H54 (cell line): ENCODE measurements at places on chromosomes 1 and 21.
A peak's percentile ranks its signal among the peaks of the same experiment; 100 is the strongest.

- no peak for DNase-seq
Observed at GRCh38 chr1:14606632-14607031, 8.1 kb downstream of the KAZN start.

DNA sequence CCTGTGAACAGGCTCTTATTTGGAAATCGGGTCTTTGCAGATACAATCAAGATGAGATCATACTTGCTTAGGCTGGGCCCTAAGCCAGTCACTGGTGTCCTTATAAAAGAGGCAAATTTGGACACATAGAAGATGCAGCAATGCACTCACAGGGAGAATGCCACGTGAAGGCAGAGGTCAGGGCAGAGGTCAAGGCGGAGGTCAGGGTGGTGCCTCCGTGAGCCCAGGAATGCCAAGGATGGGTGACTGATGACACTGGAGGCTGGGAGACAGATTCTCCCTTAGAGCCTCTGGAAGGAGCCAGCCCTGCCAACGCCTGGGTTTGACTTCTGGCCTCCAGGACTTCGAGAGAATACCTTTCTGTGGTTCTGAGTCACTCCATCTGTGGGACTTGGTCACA is 22.8 kb upstream of the C1orf174 start:
- no peak for DNase-seq

DNA sequence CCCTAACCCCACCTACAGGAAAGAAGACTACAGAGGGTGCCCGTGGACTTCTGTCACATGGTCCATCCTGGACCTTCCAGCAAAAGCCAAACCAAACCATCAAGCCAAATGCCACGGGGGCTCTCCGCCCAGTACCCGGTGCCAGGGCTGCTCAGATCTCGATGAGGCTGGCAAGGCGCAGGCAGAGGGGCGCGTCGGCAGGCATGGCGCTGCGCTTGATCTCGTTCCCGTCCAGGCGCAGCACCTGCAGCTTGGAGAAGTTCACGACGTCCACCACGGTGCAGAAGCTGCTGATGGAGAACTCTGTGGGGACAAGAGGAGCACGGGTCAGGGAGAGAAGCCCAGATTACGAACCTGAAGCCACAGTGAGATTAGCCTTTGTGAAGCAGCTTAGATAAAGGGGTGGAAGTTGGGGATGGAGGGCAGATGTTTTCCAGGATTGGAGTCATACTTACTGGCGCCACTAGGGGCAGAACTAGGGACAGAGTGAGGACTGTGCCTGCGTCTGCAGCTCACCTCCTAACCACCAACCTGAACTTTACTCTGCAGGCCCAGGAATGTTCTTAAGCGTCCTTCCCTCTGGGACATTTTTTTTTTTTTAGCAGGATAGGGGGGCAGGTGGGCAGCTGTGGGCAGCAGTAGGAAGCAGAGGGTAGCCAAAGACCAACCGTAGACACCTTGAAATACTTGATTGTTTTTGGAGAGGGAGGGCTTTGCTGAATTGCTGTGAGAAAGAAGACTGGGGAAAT is 8.6 kb downstream of the FMOD start:
- peak; percentile 74 for DNase-seq

- DNase-seq: no peak
Observed at GRCh38 chr21:44583089-44583799, 2.8 kb upstream of the KRTAP10-5 start.

DNA sequence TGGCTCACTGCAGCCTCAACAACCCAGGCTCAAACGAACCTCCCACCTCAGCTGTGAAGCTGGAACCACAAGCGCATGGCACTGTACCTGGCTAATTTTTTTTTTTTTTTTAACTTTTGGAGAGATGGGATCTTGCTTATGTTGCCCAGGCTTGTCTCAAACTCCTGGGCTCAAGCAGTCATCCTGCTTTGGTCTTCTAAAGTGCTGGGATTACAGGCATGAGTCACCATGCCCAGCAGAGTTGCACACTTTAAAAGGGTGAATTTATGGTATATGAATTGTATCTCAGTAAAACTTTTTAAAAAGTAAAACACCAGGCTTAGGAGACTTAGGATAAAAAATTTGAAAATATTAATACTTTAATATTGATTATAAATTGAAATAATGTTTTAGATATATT is 99.1 kb downstream of the CLEC20A start:
- DNase-seq: no peak

DNA sequence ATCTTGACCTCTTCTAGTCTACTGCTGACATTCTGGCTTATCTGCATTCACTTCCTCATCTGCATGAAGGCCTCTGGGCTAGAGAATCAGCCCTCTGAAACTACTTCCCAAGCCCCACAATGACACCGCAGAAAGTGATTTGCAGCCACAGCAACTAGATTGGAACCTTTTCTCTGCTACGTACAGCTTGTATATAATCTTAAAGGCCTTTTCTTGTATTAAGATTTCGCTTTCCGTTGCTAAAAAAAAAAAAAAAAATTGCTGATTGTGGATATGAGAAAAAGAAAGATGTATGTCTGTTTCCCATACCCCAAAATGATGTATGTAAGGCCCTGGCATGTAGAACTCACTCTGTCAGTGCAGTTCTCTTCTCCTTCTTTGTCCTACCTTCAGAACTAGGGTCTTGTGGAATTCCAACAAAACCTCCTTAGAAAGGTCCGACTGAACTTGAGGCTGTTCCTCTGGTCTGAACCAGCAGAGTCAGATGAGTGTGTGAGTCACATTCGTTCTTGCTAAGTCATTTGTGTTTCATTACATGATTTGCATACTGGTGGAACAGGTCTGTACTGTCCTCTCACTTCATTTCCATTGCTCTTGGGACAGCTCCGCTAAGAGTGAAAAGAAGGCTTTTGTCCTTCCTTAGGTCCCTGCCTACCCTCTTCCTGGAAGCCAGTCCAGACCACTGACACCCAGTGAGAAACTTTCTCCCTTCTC is 62.7 kb downstream of the PLPP3 start:
- DNase-seq: no peak

- DNase-seq: no peak
Observed at GRCh38 chr1:227297073-227297793, 21.1 kb downstream of the CDC42BPA start.

DNA sequence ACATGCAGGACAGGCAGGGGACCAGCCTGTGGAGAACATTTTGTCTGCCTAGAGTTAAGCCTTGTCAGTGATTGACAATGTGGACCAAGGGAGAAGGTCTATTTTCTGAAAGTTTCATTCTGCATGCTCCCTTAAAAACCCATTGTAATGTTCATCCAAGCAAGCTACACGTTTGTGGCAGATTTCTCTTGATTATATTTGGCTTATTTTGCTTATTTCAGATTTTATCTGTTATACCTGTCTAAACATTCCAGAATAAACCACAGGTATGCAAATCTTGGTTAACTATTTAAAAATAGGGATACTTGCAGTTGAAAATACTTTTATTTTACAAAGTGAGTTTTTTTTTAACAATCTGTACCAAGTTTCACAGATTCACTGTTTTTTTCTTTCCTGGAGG is 78.2 kb upstream of the F3 start:
- no peak for DNase-seq

- DNase-seq: no peak
Observed at GRCh38 chr1:215421744-215422143, 145.4 kb upstream of the KCTD3 start.

GRCh38 chr1:210527091-210527490 is 198.4 kb downstream of the HHAT start:
- no peak for DNase-seq

GRCh38 chr1:22122273-22123070 is 20.4 kb downstream of the WNT4 start:
- no peak for DNase-seq

GRCh38 chr1:170049176-170049800 is 25.2 kb downstream of the KIFAP3 start:
- DNase-seq: no peak

GRCh38 chr21:37155186-37155585 is 82.1 kb downstream of the TTC3 start:
- no peak for DNase-seq

DNA sequence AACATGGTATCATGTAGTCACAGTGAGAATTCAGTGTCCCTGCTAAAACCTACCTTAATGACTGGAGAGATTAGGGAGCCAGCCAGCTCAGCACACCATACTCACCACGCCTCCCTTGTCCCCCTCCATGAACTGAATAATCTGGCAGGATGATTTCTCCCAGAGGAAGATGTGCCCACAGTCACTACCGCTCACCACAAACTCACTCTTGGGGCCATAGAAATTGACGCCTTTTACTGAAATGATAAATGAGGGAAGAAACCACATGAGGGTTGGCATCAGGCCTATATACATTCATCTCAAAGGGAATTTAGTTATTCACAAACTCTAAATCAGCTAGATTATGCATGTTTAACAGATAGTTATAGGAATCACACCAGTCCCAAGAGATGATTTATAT is 17.4 kb downstream of the PEA15 start:
- no peak for DNase-seq

DNA sequence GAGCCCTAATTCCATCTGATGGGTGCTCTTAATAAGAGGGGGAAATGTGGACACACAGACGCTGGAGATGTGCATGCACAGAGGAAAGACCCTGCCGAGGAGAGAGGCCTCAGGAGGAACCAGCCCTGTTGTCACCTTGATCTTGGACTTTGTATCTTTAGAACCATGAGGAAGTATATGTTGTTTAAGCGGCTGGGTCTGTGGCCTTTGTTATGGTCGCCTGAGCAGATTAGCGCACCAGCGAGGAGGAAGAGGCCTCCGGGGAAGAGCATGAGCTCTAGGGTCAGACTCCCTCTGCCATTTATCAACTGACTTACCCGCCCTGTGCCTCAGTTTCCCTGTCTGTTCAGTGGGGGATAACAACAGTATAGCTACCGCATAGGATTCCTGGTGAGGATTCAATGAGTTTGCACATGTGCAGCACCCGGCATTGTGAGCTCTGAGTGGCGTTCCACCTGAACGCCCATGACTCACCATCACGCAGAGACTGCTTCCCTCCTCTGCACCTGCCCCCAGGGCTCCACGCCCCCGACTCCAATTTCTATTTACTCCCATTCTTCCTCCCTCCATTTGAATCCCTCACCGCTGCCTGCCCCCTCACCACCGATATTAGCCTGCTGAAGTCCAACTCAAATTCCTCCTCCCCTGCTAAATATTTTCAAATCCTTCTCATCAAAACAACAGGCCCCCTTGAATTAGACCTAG is 67.2 kb downstream of the ATP5PO start:
- DNase-seq: no peak

- no peak for DNase-seq
Observed at GRCh38 chr1:233080286-233080685, 129.9 kb downstream of the NTPCR start.

- no peak for DNase-seq
Observed at GRCh38 chr1:229197265-229197585, 73.7 kb upstream of the RAB4A start.

- peak; percentile 43 for DNase-seq
Observed at GRCh38 chr21:33286600-33287456, 20.7 kb downstream of the IL10RB start.

DNA sequence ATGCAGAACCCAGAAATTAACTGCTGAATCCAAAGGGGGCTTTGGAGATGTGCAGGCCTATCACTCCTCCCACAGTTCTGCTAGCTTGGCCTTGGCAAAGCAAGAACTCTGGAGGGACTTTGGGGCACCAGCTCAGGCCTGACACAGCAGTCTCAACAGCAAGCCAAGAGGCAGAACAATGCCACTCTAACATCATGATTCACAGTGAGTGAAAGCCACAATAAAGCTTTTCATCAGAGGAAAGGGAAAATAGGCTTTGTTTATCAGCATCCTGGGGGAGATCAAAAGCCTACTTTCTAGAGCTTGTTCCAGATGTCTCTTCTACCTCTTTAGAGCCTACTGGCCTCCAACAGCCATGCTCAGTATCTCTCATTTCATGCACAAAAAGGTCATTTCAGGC is 283.4 kb downstream of the KCNH1 start:
- DNase-seq: no peak

GRCh38 chr1:238647877-238648276 is 738.5 kb upstream of the CHRM3 start:
- no peak for DNase-seq

DNA sequence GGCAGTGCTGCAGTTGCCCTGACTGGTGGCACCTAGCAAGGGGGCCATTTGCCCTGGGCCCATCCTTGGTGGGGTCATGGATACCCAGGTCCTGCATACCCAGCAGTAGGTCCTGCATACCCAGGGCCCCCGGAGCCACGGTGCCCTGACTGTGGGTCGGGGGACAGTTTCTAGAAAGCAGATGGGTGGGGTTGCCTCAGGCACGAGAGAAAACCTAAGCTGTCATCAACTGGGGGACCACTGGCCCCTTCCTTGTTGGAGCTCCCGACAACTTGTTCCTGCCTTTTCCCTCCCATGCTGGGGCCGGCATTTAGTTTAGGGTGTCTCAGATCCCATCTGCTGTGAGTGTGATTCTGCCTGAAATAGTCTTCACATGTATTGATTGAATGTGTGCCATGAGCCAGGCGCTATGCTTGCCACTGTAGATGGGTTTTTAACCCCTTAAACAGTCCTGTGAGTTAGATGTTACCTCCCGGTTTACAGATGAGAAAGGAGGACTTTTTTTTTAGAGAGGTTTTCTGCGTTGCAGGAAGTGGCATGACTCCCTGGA is 15.6 kb downstream of the SPSB1 start:
- DNase-seq: no peak

DNA sequence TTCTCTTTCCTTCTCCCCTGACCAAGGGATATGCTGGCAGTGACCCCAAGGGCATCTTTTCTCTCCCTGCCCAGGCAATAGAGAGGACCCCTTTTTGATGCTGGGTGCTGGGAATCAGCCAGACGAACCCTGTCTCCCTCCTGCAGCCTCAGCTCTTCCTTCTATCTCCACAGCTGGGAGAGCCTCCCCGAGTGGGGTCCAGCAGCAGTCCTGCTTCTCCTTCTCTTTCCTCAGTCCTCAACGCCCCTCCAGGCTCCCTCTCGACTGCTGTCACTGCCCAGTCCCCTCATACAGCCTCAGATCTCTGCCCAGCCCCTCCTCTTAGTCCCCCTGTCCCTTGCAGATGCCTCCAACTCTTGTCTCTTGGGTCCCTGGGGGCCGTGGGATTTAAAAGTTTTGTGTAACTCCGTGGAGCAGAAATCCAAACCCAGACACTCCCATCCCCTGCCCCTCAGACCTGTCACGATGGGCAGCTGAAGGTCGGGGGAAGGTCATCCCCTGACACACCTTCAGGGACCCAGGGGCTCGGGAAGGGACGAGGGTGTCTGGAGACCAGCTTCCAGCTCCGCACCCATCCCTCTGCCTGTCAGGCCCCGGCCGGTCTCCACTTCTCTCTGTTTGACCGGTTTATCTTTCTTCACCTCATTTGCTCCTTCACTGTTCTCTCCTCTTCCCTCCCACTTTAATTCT is 5.8 kb upstream of the ETV3L start:
- DNase-seq: no peak

DNA sequence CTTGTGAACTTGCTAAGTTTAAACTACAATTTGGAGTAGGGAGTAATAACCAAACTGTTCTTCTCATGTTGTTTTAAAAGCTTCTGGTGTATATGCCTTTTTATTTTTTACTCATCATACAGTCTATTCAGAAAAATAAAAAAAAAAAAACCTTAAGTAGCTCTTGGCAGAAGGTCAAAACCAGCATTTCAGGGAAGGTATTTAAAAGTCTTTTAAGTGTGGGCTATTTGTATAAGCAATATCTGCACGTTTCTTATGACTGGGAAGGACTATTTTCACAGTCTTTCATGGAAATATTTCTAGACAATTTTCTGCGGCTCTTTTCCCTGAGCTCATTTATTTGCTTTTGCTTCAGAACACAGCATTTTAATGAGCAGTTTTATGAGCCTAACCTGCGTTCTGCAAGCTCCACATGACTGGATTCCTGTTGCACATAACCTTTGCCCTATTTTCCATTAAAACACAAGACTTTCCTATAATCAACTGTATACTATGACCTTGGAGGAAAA is 60.9 kb upstream of the C1orf105 start:
- DNase-seq: no peak

GRCh38 chr1:40310983-40311642 is 6.0 kb downstream of the COL9A2 start:
- DNase-seq: no peak
